ENCODE measurements at places on chromosomes 6 and 20. TPM values are rescaled to one million over a fixed set of nuclear protein-coding genes. Genes with fewer than 3 reads are reported as not detected.

Gene CDSN
- not detected for total RNA-seq

Gene HTR1E
- not detected for total RNA-seq

Gene PSMB9
- 13.9 TPM for total RNA-seq

Gene DUSP15
- 0.95 TPM for total RNA-seq

Gene GRIK2
- 0.28 TPM for total RNA-seq

Gene TBXT
- total RNA-seq, result not detected

Gene WFDC2
- total RNA-seq, result not detected

Gene GPX5
- not detected for total RNA-seq

Gene KIF13A
- total RNA-seq, result 20.1 TPM

Gene HLA-DMB
- total RNA-seq, result 2.3 TPM

Gene C6orf118
- 0.15 TPM for total RNA-seq

Gene LAMA2
- 0.73 TPM for total RNA-seq

Gene CLVS2
- total RNA-seq, result not detected

Gene PBOV1
- total RNA-seq, result not detected

Gene PABPC1L
- 15.7 TPM for total RNA-seq

Gene SLC35A1
- 9.8 TPM for total RNA-seq

Gene FGD2
- total RNA-seq, result not detected

Gene UST
- 2.2 TPM for total RNA-seq

Gene SNX14
- 35.1 TPM for total RNA-seq

Gene PHACTR1
- total RNA-seq, result not detected

Gene CFAP61
- 0.92 TPM for total RNA-seq

Gene CST5
- total RNA-seq, result not detected

Gene BPIFA1
- total RNA-seq, result not detected

Gene MAP7
- 32.5 TPM for total RNA-seq

Gene KCNQ2
- 0.49 TPM for total RNA-seq

Gene RAB44
- total RNA-seq, result 0.06 TPM

Gene OR5V1
- not detected for total RNA-seq

Gene BTN1A1
- total RNA-seq, result not detected

Gene SLC32A1
- total RNA-seq, result not detected

Gene IL17F
- not detected for total RNA-seq

Gene CST7
- total RNA-seq, result not detected

Gene CD24
- total RNA-seq, result 180 TPM

Measured in A549 treated with RU486 at 1 μM for 4 hours (cell line).